Stromal cell of bone marrow (primary cell): ENCODE measurements at places on chromosomes 4 and X.

DNA sequence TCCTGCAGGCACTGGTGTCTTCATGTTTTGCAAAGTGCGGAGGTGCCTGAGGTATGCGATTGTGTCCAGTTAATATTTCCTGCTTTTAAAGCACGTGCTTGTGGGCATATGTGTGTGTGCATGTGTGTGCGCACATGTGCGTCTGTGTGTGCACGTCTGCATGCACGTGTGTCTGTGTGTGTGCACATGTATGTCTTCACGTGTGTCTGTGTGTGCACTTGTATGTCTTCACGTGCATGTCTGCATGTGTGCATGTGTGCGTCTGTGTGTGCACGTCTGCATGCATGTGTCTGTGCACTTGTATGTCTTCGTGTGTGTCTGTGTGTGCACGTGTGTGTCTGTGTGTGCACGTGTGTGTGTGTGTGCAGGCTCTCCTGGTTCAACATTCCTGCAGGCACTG, 49.5 kb downstream of the SHOX start:
- no peak for DNase-seq

- no peak for DNase-seq
Observed at GRCh38 chr4:168773388-168774195, 236.5 kb downstream of the CBR4 start.

GRCh38 chr4:106851726-106852125, 184.4 kb downstream of the DKK2 start:
- DNase-seq, result no peak

GRCh38 chrX:131985526-131986049, 37.5 kb upstream of the STK26 start:
- DNase-seq, result no peak

GRCh38 chr4:123480706-123481418, 84.3 kb downstream of the SPRY1 start:
- DNase-seq, result no peak

- DNase-seq, result no peak
Observed at GRCh38 chr4:39660757-39661156, 22.1 kb upstream of the SMIM14 start.

- no peak for DNase-seq
Observed at GRCh38 chr4:24862073-24862751, 50.6 kb downstream of the CCDC149 start.

GRCh38 chrX:54641530-54641929, 111.5 kb downstream of the GNL3L start:
- no peak for DNase-seq

DNA sequence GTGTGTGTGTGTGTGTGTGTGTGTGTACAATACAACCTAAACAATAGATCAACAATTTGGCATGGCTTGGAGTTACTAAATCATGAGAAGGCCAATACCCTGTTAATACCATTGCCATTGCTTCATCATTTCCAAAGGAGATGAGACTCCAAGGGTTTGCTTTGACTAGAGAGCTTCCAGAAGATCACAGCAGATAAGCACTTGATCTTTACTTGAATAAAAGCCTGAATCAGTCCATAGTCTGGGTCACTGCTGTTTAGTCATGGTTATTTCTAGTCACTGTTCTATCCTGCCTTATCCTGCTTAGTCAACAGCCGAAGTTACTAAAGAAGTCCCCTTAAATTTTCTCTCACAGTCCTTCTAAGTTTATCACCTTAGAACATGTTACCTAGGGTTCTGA, 58.2 kb downstream of the RAB40AL start:
- no peak for DNase-seq

DNA sequence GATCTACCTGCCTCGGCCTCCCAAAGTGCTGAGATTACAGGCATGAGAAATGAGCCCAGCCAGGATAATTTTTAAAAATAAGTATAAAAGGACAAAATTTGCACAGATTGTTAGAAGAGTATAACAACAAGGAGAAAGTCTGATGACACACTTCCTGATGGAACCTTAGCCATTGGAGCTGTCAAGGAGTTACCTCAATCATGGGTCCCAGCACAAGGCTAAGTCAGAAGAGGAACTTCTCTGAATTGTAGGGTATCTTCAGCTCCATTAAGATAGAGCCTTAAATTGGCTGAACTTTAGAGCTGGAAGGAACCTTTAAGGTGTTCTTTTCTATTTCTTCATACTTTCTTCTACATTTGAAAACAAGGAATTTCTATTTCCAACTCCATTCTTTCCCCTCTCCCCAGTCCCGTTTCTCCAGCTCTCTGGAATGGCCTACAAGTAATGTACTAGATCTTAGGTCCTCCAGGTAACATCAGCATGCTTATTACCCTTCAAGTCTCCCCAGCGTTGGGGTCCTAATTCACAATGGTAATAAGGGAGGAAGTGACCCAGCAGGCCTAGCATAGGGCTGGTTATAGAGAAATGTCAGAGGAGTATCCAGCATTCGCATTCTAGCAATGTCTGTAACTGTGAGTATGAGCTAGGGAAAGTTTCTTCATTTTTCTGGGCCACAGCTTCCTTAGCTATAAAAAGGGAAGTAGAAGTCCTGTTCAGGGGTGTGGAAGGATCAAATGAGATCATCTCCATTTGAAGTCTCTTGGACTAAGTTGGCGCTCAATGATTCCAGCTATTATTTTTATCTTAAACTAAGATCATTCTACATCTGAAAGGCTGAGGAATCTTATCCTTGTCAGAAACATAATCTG, 18.5 kb upstream of the RBPJ start:
- no peak for DNase-seq

DNA sequence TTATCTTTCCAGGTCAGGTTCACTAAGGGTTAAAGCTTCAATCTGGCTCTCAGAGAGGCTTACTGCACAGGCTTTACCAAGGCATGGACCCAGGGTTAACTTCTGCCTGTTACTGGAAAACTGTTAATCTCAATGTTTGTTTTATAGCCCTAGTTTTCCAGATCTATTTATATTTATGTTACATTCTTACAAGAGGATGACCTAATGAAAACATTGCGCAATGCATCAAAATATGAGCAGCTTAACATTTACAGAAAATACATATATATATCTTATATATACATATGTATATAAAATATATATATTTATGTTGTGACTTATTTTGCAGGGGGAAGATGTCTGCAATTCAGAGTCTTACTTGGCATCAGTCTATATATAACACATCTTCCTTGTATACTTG, 112.3 kb downstream of the PCDH19 start:
- no peak for DNase-seq

GRCh38 chrX:40202456-40202855, 104.7 kb upstream of the BCOR start:
- DNase-seq, result no peak

GRCh38 chr4:82898322-82899243, 2.0 kb upstream of the THAP9 start:
- peak; percentile 87 for DNase-seq
